ENCODE measurements at places on chromosomes 1 and 21.
A peak's percentile ranks its signal among the peaks of the same experiment; 100 is the strongest.

DNA sequence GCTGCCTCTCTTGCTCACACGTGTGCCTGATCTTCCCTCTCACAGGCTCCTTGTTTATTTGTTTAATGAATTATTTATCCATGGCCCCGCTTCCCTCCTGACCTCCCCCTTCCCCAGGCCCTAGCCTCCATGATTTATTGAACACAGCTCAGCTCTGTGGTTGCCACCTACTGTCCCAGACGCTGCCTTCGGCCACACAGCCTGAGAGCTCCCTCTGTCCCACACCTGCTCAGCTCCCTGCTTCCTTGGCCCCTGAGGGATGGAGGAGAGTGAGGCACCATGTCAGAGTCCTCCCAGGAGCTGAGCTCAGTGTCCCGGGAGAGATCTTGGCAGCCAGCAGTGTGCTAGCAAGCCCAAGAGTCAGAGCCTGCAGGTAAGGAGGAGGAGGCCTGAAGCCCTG, 3.1 kb upstream of the EFNA3 start:
- no peak for DNase-seq

DNA sequence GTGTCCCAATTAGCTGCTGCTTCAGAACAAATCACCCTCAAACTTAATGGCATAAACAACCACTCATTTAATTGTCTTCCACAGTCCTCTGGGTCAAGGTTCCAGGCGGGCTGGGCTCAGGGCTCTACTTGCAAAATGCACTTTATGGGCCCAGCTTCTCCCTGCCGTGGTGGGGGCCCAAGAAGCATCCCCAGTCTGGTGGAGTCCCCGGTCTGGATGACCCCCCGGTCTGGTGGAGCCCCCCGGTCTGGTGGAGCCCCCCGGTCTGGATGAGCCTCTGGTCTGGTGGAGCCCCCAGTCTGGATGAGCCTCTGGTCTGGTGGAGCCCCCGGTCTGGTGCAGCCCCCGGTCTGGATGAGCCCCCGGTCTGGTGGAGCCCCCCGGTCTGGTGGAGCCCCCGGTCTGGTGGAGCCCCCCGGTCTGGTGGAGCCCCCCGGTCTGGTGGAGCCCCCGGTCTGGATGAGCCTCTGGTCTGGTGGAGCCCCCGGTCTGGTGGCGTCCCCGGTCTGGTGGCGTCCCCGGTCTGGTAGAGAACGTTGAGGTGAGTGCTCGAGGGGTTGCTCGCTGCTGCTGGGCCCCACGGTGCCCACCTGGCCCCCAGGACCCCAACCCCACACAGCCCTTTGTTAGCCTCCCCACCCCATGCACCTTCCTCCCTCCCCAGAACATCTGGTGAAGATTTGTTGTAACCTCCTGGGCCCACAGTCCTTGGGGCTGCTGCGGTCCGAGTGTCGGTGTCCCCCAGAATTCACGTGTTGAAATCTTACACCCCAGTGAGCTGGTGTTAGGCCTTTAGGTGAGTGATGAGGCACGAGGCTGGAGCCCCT, 33.8 kb downstream of the POFUT2 start:
- DNase-seq: no peak

GRCh38 chr1:30697571-30698376, 25.6 kb downstream of the MATN1 start:
- no peak for DNase-seq

DNA sequence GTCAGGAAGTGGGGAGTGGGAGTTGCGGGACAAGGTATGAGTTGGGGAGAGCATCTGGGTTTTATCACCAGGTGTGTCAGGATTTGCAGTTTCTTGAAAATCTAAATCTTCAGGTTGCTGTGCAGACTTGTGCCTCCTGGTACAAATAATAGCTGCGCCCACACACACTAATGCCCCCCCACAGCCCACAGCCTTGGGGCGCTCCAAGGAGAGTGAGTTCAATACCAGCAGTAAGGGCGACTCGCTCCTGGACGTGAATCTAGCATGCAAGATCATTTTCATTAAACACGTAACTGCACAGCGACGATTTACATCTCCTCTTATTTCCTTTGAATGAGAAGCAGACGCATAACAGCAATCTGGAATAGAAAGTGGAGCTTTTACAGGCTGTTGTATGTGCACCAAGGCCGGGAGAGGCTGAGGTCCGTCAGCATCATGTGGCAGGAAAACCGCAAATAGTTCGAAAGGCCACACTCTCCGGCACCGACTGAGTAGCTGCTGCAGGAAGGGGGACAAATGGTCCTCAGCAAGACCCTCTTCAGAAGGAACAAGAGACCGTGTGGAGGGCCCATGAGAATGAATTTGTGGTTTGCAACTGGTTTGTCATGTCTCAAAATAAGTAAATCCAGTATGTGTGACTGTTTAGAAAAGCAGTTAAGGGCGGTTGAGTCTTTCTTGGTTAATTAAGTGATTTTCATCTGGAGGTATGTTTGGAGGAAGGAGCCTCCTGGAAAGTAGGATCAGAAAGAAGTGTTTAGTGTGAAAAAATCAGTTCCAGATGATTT, 439.5 kb downstream of the SMYD3 start:
- no peak for DNase-seq

GRCh38 chr1:177859572-177859971, 110.3 kb downstream of the SEC16B start:
- no peak for DNase-seq

DNA sequence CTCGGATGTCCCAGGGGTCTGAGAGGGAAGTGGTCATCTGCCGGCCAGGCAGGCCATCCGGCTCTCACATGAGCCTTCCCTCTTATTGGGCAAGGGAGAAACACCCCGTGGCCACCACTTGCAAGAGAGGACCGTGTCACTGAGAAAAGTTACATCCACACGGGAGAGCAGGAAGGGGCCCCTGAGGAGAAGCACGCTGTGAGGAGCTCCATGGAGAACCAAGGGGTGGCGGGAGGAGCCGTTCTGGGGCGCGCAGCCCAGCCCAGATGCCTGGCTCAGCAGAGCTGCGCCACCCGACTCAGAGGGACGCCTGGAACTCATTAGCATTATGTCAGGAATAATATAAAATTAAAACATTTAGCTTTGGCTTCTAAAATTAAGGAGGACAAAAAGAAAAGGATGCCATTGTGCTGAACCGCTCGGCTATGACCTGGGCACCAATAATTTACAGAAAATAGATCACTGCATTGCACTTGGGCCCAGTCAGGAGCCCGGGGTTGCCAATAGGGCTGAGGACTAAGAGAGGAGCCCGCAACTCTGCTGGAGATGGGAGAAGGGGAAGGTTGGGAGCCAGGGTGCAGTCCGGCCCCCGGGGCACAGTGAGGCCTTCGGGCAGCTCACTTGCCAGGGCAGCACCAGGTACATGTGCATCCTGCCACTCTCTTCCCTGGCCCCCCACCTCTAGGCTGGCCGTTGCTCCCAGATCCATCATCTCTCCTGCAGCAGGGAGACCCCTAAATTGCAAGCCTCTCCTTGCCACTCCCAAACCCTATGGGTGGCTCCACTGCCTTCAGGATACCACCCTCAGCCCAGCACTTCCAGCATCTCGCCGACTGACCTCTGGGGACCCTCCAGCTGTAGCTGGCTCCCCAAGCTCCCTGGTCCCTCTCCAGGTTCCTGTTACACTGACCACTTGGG, 84.8 kb downstream of the DMRTB1 start:
- no peak for DNase-seq

- peak; percentile 58 for DNase-seq
Observed at GRCh38 chr1:31843506-31843905, 27.7 kb upstream of the SPOCD1 start.

DNA sequence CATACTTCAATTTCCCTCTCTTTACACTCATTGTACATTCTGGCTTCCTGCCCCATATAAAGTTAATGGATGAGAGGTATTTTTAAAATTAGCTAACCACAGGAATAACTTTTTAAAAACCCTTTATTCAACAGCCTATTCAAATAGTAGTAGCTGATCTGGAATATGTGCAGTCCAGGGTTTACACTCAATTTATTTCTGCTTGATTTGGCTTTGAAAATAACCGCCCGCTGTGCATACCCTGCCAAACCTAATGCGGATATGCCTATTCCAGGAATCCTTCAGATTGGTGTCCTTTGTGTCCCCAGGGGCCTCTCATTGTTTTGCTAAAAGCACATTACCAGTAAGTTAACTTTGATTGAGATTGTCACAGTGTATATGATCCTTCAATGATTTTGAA, 1686.2 kb downstream of the PLA2G4A start:
- no peak for DNase-seq
